Natural killer cell treated with Interleukin-12 subunit alpha and Interleukin-12 subunit beta and Interleukin-15 and Interleukin-18, amount 100 ng/mL, for 72 hours (primary cell): ENCODE measurements at places on chromosomes 7 and 10. TPM values are rescaled to one million over a fixed set of nuclear protein-coding genes. Genes with fewer than 3 reads are reported as not detected.

DNA sequence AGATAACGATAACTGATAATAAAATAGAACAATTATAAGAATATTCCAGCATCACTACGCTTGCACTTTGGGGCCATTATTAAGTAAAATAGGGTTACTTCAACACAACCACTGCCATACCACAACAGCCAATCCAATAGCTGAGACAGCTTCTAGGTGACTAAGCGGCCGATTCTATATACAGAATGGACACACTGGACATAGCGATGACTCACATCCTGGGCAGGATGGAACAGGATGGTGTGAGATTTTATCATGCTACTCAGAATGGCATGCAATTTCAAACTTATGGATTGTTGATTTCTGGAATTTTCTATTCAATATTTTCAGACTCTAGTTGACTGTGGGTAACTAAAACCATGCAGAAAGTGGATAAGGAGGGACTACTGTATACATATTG lies 920.9 kb downstream of the LRMDA start:
- no peak overlapping the region for H3K4me3 ChIP-seq
- H3K36me3 ChIP-seq = no peaks in the 10 kb centered on the region
- no peaks in the 10 kb centered on the region for H3K27me3 ChIP-seq

Gene COL1A2
- not detected for total RNA-seq

- H3K36me3 ChIP-seq = no peaks in the 10 kb centered on the region
- no peaks in the 10 kb centered on the region for H3K27me3 ChIP-seq
- DNase-seq = no peak
- H3K27ac ChIP-seq = no peak overlapping the region
- H3K4me3 ChIP-seq = no peak overlapping the region
Observed at GRCh38 chr7:72538147-72538546, 126.0 kb upstream of the CALN1 start.

GRCh38 chr7:81846398-81846797 lies 76.6 kb upstream of the HGF start:
- peaks cover 5% of the 10 kb centered on the region for H3K36me3 ChIP-seq
- H3K27ac ChIP-seq = no peak overlapping the region
- no peak overlapping the region for H3K4me3 ChIP-seq
- no peak for DNase-seq
- H3K27me3 ChIP-seq = no peaks in the 10 kb centered on the region

Gene HOXA9
- total RNA-seq = not detected

Gene NKX1-2
- total RNA-seq = not detected

DNA sequence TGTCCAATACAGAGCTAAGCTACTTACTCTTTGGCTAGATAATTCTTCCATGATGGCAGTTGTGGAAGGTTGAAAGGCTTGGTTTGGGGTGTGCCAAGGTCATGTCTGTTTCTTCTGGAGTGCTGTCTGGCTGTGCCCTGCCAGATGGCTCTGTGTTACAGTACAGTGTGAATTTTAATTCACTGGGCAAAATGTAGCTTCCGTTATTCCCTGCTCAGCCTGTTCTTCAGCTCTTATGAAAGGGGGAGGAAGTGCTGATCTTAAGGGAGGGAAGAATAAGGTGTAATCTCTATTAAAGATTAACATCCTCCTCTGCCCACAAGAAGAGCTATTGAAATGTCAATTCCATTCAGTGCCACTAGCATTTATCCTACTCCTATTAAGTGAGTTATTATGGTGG lies 52.2 kb downstream of the SND1 start:
- DNase-seq = no peak
- H3K4me3 ChIP-seq = no peak overlapping the region
- H3K36me3 ChIP-seq = peaks cover 54% of the 10 kb centered on the region
- no peak overlapping the region for H3K27ac ChIP-seq
